ENCODE measurements at places on chromosomes 4 and X. TPM values are rescaled to one million over a fixed set of nuclear protein-coding genes. Genes with fewer than 3 reads are reported as not detected.

DNA sequence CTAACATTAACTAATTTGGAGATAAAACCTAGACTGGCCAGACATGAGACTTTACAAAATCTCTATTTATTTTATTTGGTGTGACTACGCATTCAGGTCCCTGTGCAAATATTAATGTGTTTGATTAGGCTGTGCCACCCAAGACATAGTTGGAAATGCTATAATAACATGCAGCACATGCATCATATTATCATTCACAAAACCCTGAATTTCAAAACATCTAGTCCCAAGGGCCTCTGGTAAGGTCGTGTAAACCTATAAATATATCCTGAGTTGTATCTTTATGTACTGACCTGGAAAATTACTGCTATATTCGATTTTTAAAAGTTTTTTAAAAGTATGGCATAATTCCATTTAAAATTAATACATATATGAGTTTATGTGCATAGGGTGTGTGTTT, 47.1 kb upstream of the FAT4 start:
- DNase-seq: no peak

GRCh38 chr4:112266823-112267222, 18.9 kb downstream of the TIFA start:
- DNase-seq: no peak

GRCh38 chr4:41652971-41653370, 95.6 kb downstream of the PHOX2B start:
- DNase-seq: no peak

- DNase-seq: no peak
These were observed 204.7 kb upstream of the S100G start for GRCh38 chrX:16445166-16445752.

GRCh38 chr4:1377606-1378261, 28.5 kb downstream of the NKX1-1 start:
- DNase-seq: no peak

GRCh38 chrX:44105228-44105913, 132.2 kb upstream of the NDP start:
- DNase-seq: no peak

GRCh38 chr4:18882468-18882867, 860.9 kb upstream of the LCORL start:
- peak; percentile 84 for DNase-seq

- DNase-seq: no peak
These were observed 4.1 kb upstream of the S100P start for GRCh38 chr4:6689506-6689960.

DNA sequence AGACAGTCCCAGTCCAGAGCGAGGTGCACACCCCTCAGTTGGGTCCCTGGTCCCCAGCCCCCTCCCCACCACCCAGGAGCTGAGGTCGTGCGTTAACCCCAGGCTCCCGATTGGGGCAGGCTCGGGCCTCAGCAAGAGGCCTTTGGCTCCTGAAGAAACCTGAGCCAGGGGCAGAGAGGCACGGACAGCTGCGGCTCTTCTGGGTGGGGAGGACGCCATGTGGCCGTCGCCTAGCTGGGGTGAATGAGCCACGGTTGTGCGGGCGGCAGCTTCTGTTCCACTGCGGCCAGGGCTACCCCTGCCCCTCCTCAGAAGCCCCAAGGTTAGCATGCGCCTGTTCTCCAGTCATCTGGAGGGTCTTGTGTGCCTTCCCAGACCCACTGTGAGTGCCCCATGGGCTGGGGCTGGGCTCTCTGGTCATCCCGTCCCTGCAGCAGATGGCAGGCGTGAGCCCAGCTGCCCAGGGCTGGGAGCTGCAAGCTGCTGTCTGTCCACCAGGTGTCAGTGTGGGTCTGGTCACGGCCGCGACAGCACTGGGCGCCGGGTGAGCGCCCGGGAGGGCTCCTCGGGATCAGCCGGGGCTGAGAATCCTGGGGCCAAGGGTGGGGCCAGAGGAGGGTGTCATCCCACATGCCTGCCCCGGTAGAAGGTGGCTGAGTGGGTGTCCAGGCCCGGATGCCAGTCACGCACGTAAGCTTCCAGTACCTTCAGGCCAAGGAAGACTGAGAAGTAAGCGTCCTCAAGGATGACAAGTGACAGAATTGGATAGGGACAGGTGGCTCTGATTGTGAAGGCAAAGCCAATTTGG, 21.9 kb downstream of the ATP2B3 start:
- no peak for DNase-seq

GRCh38 chr4:85402371-85402770, 72.6 kb upstream of the ARHGAP24 start:
- DNase-seq: peak; percentile 87

DNA sequence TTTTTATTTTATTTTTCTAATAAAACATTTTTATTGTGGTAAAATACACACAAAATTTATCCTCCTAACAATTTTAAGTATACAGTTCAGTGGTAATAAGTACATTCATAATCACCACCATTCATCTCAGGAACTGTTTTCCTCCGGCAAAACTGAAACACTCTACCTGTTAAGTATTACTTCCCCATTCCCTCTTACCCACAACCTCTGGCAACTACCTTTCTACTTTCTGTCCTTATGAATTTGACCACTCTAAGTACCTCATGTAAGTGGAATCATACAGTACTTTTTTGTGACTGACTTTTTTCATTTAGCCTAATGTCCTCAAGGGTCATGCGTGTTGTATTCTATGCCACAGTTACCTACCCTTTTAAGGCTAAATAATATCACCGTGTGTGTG, 21.1 kb upstream of the HSFX4 start:
- DNase-seq: no peak

DNA sequence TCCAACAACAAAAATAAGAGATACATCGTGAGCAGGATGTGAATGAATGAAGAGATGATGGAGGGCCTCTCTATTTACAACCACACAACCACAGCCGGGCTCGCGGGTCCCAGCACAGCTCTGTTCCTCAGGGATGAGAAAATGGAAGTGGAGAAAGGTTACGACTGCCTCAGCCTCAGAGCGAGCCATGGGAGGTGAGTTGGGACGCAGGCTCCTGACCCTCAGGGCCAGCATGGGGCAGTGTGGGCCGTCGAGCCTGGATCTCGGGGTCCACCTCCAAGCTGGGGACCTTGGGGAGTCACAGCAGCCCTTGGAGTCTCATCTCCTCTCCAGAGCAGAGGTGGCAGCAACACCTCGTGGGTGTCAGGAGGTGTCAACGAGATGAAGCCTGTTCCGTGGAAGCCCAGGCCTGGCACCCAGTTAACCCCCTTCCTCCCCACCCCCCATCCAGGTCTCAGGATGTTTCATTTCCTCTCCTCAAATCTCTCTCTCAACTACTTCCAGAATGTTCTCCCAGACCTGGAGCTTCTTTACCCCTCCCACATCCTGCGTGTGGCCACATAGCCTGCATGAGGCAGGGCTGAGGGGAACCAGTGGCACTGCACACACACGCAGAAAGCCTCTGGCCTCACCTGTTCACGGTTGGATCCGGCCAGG, 25.9 kb downstream of the C4orf50 start:
- DNase-seq: no peak

DNA sequence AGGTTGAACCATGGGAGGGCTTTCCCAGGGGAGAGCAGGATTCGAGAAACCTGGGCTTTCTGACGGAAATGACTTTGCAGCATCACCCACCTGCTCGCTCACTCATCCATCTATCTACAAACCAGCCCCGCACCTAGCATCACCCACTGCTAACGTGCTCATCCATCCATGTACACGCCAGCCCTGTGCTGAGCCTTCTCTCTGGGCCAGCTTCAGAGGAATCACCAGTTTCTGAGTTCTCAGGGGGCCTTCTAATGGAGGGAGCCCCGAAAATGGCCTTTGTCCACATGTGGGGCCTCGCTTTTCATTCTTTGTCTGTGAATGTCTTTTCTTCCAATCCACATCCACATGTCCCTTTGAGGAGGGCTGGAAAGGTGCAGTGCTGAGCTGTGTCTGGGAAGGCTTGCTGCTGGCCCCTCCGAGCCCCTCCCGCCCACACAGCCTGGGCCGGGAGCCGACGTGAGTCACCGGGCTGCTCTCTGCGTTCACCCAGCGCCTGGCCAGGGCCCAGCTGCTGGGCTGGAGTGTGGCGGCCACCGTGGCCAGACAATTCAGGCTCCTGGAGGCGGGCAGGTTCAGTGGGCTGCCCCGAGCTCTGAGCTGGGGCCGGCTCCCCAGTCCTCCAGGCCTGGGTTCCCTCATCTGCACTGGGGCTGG, 14.7 kb downstream of the SORCS2 start:
- peak; percentile 25 for DNase-seq

DNA sequence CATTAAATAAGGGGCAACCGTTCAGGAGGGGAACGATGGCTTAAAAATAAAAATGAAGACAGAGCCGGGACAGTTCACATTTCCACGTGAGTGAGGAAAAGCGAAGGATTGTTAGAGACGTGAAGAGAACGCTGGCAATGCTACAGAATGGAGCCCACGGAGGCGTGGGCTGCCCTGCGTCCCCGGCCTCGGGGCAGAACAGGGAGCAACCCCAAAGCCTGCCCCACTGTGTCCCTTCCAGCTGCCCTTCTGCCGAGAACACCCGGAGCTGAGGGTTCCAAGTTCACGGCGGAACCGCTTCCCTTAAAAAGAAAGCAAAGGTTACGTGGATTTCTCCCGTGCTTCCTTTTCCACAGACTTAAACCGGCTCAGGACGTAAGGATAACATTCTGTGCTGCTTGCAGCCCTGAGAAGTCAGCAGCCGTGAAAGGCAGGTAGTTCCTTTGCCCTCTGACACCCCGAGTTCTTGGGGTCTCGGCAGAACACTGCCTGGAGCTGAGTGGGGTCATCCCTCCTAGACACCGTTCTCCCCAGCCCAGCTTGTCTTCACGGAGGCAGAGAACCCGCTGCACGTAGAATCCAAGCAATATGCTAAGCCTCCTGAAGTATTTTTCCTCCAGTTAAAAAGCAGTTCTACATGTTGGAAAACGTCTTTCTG, 14.2 kb downstream of the DHRSX start:
- no peak for DNase-seq

GRCh38 chrX:100647739-100648138, 3.7 kb downstream of the SRPX2 start:
- DNase-seq: no peak

DNA sequence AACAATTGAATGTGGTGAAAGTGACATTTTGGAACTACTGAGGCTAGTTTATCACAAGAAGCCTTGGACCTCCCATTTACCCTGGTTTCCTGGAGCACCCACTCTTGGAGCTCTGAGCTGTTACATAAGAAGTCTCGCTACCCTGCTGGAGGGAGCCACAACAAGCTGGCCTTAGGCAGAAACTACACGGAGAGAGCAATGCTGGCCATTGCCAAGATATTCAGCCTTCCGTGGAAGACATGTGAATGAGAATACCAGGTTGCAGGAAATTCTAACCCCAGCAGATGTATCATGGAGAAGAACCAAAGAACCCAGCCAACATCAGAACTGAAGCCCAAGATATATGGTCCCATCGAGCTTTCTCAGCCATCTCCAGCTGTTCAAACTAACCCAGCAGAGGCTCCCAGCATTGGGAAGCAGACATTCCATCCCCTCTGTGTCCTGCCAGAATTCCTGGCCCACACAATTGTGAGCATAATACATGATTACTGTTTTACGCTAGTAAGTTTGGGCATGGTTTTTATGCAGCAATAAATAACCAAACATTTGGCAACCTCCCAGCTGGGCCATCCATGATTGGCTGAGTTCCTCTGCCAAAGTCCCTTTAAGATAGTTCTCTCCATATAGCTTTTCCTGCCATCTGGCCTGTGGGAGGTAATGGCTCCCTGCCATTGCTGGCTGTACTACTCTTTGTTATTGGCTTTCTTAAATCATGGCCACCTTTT, 17.9 kb upstream of the PDE5A start:
- no peak for DNase-seq

- no peak for DNase-seq
These were observed 3.2 kb upstream of the PCDH19 start for GRCh38 chrX:100413229-100413628.

DNA sequence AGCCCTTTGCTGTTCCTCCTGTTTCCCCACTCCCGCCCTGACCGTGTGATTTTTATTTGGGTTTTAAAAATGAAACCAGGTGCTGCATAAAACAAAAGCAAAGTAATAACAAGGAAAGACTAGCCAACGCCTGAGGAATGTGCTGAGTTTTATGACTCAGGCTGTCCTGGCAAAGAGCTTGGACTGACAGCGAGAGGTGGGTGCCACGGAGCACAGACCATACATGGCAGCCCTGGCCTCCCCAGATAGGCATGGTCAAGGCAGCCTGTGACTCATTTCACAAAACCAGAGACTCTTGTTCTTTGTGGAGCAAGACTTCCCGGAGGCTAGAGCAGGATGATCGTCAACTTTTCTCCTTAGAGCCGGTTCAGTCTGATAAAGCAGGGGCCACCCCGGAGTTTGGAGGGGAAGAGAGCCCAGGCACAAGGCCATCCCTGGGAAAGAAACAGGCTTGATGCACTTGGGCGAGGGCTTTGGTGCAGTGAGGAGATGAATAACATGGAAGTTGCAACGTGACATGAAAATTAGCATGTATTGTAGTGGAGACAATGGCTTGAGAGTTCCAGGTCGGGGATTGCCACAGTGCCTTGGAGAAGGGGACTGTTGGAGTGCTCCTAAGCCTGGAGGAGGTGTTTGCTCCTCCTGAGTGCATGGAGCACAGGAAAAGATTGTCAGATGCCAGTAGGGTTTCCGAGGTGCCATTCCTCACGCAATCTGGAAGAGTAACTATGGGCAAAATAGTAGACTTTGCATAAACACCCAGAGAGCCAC, 54.8 kb downstream of the C4orf51 start:
- DNase-seq: peak; percentile 94

DNA sequence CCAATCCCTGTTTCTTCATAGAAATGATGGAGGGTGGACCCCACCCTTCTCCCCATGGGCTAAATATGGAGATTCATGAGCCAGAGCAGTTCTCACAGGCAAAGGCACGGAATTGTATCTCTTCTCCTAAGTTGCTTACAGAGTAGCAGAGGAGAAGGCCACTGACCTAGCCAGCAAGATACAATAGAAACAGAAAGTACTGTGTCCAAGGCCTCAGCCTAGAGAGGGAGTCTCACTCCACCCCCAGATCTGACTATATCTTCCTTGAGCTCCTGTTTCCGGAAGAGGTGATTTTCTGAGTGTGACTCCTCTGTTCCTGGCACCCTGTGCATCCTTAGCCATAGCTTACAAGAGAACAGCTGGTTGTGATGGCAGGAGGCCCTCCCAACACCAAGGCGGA, at the start of gene FATE1:
Gene FATE1, plus strand, starts transcription at position 284 of the 400 bp plus-strand sequence. Its CDS starts 85 bp downstream, at position 369.
- no peak for DNase-seq

The AMBN gene
- total RNA-seq: not detected

The TBX22 gene
- not detected for total RNA-seq

The SHROOM2 gene
- total RNA-seq: 4.8 TPM

The EVC2 gene
- total RNA-seq: 9.3 TPM

The REPS2 gene
- 0.72 TPM for total RNA-seq

The FRMPD4 gene
- total RNA-seq: 0.06 TPM

The F9 gene
- not detected for total RNA-seq

The PRDX4 gene
- total RNA-seq: 265 TPM

Measured in epithelial cell of proximal tubule (primary cell).